ENCODE measurements at places on chromosomes 6 and 20. TPM values are rescaled to one million over a fixed set of nuclear protein-coding genes. Genes with fewer than 3 reads are reported as not detected.

GRCh38 chr20:12702312-12702711 is 306.5 kb upstream of the SPTLC3 start:
- H3K36me3 ChIP-seq: no peaks in the 10 kb centered on the region
- H3K27ac ChIP-seq: no peak overlapping the region
- H3K27me3 ChIP-seq: no peaks in the 10 kb centered on the region
- H3K4me1 ChIP-seq: no peaks in the 10 kb centered on the region
- no peak for DNase-seq

DNA sequence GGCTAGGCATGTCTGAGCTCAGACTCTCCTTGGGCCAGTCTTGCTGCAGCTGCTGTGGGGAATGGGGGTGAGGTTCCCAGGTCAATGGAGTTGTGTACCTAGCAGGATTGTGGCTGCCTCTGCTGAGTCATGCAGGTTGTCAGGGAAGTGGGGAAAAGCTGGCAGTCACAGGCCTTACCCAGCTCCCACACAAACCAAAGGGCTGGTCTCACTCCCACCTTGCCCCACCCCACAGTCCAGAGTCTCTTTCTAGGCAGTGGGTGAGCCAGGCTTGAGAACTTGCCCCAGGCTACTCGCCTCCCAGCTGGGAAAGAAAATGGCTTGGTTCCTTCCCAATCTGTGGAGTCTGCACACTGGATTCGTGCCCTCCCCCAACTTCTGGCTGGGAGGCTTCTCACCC is 65.7 kb downstream of the SCP2D1 start:
- DNase-seq: no peak
- no peak overlapping the region for H3K4me3 ChIP-seq
- no peaks in the 10 kb centered on the region for H3K27me3 ChIP-seq
- H3K27ac ChIP-seq: no peak overlapping the region
- no peaks in the 10 kb centered on the region for H3K36me3 ChIP-seq
- H3K4me1 ChIP-seq: no peaks in the 10 kb centered on the region

- H3K27me3 ChIP-seq: no peaks in the 10 kb centered on the region
- H3K36me3 ChIP-seq: no peaks in the 10 kb centered on the region
- no peaks in the 10 kb centered on the region for H3K4me1 ChIP-seq
- DNase-seq: no peak
These were observed 33.5 kb upstream of the GCLC start for GRCh38 chr6:53578371-53578770.

GRCh38 chr6:44084231-44085014 is 42.8 kb downstream of the MRPL14 start:
- H3K27ac ChIP-seq: no peak overlapping the region
- H3K4me3 ChIP-seq: no peak overlapping the region
- no peaks in the 10 kb centered on the region for H3K36me3 ChIP-seq

DNA sequence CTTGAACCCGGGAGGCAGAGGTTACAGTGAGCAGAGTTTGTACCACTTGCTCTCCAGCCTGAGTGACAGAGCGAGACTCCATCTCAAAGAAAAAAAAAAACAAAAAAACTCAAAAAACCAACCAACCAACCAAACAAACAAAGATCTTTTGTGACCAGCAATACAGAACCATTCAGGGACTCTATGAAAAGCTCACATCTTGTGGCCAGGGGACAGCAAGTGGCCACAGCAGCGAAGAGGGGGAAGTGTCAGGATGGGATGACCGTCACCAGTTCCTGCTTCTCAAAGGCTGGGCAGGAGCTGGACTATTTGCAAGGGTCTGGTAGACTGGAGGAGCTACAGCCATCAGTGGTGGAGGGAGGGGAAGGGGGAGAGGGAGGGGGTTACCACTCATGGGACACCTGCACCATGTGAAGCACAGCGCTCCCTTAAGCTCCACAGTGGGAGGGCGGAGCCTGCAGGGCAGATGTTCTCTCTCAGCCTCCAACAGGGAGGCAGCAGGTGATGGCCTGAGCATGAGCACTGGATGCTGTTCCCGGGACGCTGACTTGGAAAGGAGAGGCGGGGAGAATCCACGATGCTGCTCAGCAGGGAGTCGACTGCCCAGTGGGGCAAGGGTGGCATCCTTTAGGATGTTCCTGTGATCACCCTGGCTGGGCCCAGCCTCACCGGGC is 19.7 kb upstream of the ULBP3 start:
- H3K27ac ChIP-seq: no peak overlapping the region
- no peaks in the 10 kb centered on the region for H3K27me3 ChIP-seq
- DNase-seq: no peak
- H3K4me1 ChIP-seq: no peaks in the 10 kb centered on the region
- no peak overlapping the region for H3K4me3 ChIP-seq

- no peak overlapping the region for H3K27ac ChIP-seq
- H3K4me1 ChIP-seq: no peaks in the 10 kb centered on the region
- DNase-seq: no peak
- no peak overlapping the region for H3K4me3 ChIP-seq
These were observed 151.0 kb downstream of the RCAN2 start for GRCh38 chr6:46340246-46340645.

DNA sequence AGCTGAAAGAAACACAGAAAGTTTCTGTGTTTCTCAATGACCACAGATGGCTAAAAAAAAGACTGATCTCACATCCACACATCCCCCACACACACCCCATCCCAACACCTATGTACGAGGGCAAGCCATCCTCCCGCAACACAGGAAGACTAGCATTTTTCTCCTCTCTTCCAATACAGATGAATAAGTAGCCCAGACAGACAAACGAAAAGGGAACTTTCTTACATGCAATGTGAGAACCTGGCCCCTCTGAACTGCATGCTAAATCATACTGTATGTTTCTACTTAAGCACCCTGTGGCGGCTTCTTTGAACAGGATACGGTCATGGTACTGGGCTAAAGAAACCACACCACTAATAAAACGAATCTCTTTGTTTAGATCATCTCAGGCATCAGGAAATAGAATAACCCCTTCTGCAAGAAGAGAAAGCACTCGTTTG is 116.2 kb downstream of the GMDS start:
- peaks cover 6% of the 10 kb centered on the region for H3K4me1 ChIP-seq
- H3K27me3 ChIP-seq: no peaks in the 10 kb centered on the region
- no peak overlapping the region for H3K27ac ChIP-seq
- H3K36me3 ChIP-seq: no peaks in the 10 kb centered on the region
- no peak for DNase-seq

GRCh38 chr6:131979515-131980337 is 28.6 kb upstream of the CCN2 start:
- no peak overlapping the region for H3K27ac ChIP-seq
- H3K4me1 ChIP-seq: no peaks in the 10 kb centered on the region
- no peak overlapping the region for H3K4me3 ChIP-seq
- DNase-seq: no peak

- no peak overlapping the region for H3K27ac ChIP-seq
- no peaks in the 10 kb centered on the region for H3K27me3 ChIP-seq
- H3K36me3 ChIP-seq: peaks cover 4% of the 10 kb centered on the region
- DNase-seq: peak; percentile 31
These were observed 7.1 kb downstream of the NPEPL1 start for GRCh38 chr20:58699623-58700107.

Gene PHACTR1
- 4.9 TPM for polyA plus RNA-seq

Gene SIGLEC1
- 2.5 TPM for polyA plus RNA-seq

Gene ARFGEF3
- 9.7 TPM for polyA plus RNA-seq

Gene CPXM1
- polyA plus RNA-seq: 1.1 TPM

Gene PKIB
- 21.1 TPM for polyA plus RNA-seq

Gene BMP6
- polyA plus RNA-seq: 0.40 TPM

Gene MCCD1
- polyA plus RNA-seq: not detected

Gene FAM83C
- not detected for polyA plus RNA-seq

Gene COL21A1
- polyA plus RNA-seq: 0.30 TPM

Gene TNFRSF6B
- polyA plus RNA-seq: 14.0 TPM
